ENCODE measurements at places on chromosomes 5 and 9.
A peak's percentile ranks its signal among the peaks of the same experiment; 100 is the strongest.

DNA sequence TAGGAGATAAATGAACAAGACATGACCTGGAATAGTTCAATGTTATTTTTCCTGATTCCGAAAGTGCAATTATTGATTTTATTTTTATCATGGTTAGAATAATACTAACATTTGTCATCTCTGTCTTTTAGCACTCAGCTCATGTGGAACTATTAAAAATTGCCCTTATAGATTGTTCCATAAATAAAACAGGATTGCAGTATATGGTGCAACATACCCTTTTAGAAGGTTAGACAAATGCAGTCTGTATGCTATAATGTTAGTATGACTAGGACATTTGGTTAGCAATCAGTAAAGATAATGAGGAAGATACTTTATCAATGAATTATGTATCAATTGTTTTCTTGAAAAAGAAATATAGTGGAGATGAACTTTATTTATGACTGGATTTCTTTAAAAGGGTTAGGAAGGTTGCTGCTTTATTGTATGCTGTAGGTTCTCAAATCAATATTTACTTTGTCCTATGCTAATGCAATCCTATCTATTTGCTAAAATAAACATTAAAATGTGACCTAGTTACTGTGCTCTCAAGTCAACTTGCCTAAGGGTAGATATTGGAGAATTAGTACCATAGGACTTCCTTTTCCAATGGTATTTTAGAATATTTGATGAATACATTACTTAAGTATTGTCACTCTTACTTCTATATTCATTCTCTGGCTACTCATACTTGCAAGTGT lies 348.9 kb upstream of the ISL1 start:
- DNase-seq, result no peak

DNA sequence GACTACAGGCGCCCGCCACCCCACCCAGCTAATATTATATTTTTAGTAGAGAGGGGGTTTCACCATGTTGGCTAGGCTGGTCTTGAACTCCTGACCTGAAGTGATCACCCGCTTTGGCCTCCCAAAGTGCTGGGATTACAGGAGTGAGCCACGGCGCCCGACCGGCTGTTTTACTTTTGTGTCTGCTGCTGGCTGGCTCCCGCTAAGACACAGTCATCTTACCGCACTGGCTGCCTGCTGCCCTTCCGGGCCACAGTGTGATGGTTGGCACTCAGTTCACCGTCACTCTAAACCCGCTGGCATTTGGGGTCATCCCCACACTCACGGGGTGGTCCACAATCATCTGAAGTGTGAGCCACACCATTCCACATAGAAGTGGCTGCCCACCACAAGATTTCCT lies 93.7 kb downstream of the WDR41 start:
- no peak for DNase-seq

DNA sequence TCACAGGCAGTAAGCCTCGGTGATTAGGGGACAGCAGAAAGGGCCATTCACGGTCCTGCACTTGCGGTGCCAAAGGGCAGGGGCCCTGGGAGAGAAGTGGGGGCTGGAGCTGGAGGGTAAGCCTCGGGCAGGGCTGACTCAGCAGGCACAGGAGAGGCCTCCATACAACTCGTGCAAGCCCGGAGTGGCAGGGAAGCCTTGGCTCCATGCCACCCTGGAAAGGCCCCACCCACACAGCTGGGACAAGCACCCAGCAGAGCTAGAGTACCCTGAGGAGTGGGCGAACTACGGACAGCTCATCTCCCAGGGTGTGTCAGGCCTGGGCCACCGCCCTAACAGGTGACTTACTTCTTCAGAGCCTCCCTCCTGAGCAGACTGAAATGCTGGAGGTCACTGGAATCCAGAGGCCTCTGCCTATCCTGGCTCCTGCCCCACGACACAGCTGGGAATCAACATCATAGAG lies 5.6 kb upstream of the CAMK2A start:
- no peak for DNase-seq

- DNase-seq, result no peak
Observed at GRCh38 chr9:78006734-78007133, 24.9 kb downstream of the GNAQ start.

DNA sequence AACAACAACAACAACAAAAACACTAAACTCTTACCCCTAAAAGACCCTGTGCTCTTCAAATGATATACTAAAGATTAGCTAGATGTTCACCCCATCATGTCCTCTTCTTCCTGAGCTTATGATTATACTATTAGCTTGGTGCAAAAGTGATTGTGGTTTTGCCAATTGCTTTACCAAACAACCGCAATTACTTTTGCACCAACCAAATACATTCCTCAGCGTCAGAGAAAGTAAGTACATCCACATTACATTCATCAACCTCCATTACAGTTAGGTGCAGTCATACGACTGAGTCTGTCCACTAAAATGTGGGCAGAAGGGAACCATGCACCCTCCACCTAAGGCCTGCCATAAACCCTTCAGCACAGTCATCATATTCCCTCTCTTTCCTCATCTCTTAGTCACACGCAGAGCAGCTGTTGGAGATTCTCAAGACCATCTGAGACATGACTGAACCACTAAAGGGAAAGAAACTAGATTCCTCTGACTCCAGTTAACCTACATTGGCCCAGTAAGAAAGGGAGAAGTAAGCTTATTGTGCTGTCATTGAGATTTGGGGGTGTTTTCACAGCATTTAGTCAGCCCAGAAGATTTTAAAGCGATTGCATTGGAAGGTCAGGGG lies 181.6 kb upstream of the TLE4 start:
- peak; percentile 52 for DNase-seq

GRCh38 chr5:39500551-39501175 lies 75.9 kb upstream of the DAB2 start:
- DNase-seq, result no peak

- DNase-seq, result peak; percentile 51
Observed at GRCh38 chr9:126952205-126952977, 37.8 kb downstream of the RALGPS1 start.

DNA sequence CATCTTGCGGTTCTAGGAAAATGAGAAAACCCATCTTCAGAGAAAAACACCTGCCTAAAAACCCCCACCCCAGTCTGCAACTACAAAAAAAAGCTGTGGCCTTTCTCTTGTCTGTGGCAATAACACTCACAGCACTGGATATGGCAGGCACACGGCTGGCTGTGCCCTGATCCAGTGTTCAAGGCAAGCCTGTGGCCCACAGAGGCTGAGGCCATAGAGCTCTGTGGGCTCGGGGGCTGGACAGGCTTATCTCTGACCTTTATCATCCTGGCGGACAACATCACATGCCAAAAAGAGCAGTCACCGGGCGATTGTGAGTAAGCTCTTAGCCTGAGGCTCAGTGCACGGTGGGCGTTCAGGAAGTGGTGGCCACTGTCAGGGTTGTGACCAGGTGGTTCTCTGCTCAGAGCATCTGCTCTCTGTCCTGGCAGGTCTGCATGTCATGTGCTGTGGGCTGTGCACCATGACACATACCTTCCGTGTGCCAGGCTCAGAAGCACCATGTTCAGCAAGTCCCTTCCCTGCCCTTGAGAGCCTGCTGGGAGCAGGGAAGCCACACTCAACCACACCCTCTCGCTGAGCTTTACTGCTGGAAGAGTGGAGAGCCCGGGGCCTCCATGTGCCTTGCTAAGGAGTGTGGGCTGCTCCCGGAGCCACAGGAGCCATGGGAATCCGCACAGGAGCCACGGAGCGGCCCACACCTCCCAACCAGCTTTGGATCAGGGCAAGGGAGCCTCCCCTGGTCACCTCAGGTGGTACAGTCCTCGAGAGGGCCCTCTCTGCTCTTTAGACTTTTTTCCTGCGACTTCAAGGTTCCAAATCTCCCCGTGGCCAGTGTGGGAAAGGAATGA lies 34.6 kb upstream of the WDR38 start:
- no peak for DNase-seq
